ENCODE measurements at places on chromosomes 4 and X.

- peak; percentile 50 for DNase-seq
Measured at GRCh38 chrX:119984652-119985051, 41.1 kb upstream of the NKAP start.

GRCh38 chr4:23382879-23383278 lies 507.0 kb downstream of the PPARGC1A start:
- peak; percentile 23 for DNase-seq

GRCh38 chr4:54882616-54883015 lies 224.9 kb downstream of the KIT start:
- DNase-seq = no peak

DNA sequence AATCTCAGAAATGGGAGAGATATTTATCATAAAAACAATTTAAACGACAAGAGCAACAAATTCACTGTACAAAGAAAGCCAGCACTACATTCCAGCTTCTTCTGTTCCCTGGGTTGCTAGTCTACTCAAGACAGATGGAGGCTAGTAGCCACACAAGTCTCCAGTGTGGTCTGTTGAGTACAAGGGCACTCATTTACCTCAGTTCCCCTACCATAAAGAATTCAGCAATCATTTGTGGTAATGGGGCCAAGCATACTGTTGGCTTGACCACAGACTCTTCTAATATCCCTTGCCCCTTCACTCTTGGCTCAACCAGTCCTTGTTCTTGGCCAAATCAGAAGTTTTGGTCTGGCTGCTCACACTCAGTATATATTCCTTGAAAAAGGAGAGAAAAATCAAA lies 212.3 kb downstream of the COX18 start:
- DNase-seq = no peak
